ENCODE measurements at places on chromosomes 1 and 21.

GRCh38 chr1:177983077-177983476 lies 13.2 kb upstream of the SEC16B start:
- no peak for DNase-seq

- DNase-seq = no peak
Observed at GRCh38 chr1:175188936-175189335, 3.6 kb downstream of the KIAA0040 start.

DNA sequence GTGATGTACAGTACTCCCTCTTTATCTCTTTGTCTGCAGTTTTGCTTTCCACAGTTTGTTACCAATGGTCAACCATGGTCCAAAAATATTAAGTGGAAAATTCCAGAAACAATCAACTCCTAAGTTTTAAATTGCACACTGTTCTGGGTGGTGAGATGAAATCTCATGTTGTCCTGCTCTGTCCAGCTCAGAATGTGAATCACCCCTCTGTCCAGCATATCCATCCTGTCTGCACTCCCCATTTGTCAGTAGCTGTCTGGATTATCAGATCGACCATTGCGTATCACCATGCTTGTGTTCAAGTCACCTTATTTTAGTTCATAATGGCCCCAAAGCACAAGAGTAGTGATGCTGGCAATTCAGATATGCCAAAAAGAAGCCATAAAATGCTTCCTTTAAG lies 118.2 kb upstream of the PDE4B start:
- no peak for DNase-seq

DNA sequence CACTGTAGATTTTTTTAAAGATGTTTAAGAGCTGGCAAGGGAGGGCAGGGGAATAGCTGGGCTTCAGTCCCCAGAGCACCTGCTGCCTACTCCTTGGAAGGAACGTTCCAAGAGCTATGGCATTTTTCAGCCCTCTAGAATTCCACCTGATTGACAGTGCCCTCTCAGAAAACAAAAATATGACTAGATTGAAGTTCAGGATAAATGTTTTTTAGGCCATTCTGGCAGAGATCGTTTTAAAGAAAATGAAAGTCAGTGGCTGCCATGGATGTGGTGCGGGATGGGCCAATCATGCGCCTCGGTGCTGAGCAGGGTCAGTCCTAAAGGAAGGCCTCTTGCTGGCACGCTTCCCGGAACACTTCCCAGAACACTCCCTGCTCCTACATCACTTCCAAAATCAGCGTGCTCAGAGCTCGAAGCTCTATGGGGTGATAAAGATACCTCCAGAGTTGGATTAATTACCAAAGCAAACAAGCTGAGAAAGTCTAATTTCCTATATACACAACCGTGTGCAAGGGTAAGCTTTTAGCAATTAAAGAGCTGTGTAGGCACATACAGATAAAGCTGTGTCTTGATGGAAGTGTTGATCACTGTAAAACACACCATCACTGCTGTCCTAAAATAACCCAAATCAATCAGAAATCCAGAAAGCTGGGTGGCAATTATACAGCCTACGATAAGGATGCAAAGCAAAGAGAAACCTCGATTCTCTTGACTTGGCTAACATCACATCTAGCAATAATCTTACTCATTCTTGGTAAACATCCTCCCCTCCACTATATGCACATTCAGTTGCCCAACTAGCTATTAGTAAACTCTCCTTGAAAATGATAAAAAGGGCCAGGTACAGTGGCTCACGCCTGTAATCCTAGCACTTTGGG lies 34.6 kb downstream of the TGFBR3 start:
- no peak for DNase-seq

GRCh38 chr1:163093169-163093568 lies 24.0 kb downstream of the RGS4 start:
- DNase-seq = no peak

GRCh38 chr1:95133687-95134086 lies 16.5 kb downstream of the TLCD4 start:
- no peak for DNase-seq

- no peak for DNase-seq
Observed at GRCh38 chr1:33182401-33182841, 578 bp upstream of the TRIM62 start.

- DNase-seq = no peak
Observed at GRCh38 chr21:28908351-28908750, 84.3 kb downstream of the LTN1 start.

DNA sequence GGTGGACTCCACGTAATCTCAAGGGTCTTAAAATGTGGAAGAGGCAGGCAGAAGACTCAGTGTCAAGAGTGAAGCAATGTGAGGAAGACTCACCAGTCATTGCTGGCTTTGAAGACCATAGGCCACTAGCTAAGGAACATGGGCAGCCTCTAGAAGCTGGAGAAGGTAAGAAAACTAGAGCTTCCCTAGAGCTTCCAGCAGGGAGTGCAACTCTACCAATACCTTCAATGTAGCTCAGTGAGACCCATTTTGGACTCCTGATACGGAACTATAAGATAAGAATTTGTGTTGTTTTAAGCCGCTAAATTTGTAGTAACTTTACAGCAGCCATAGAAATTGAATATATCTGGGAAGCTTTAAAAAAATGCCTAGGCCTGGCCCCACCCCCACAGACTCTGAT lies 18.9 kb downstream of the METTL13 start:
- DNase-seq = no peak

GRCh38 chr1:214244841-214245240 lies 36.1 kb upstream of the SMYD2 start:
- DNase-seq = no peak

DNA sequence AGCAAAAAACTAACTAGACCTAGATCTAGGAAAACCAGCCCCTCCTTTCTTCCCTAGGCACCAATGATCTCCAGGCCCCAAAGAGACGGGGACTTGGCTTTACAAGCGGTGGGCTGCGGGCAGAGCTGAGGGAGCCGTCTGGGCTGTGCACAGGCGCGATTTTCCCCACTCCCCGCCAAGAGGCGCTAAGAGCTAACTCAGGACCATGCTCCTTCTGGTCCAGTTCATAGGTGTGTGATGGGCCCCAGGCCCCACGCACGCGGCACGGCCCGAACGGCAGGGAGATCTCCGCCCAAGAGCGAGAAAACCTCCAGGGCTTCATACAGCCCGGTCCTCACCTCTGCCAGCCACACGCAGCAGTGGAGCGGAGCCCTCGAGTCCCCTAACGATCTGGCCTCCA lies 7.5 kb upstream of the GPR153 start:
- DNase-seq = no peak

DNA sequence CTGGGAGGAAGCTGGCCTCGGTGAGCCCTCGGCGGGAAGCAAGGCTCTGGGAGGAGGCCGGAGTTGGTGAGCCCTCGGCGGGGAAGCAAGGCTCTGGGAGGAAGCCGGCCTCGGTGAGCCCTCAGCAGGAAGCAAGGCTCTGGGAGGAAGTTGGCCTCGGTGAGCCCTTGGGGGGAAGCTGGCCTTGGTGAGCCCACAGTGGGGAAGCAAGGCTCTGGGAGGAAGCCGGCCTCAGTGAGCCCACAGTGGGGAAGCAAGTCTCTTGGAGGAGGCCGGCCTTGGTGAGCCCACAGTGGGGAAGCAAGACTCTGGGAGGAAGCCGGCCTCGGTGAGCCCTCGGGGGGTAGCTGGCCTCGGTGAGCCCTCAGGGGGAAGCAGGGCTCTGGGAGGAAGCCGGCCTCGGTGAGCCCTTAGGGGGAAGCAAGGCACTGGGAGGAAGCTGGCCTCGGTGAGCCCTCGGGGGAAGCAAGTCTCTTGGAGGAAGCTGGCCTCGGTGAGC lies 36.0 kb downstream of the KRTAP10-1 start:
- no peak for DNase-seq

- DNase-seq = no peak
Observed at GRCh38 chr1:200034761-200035396, 7.4 kb downstream of the NR5A2 start.

DNA sequence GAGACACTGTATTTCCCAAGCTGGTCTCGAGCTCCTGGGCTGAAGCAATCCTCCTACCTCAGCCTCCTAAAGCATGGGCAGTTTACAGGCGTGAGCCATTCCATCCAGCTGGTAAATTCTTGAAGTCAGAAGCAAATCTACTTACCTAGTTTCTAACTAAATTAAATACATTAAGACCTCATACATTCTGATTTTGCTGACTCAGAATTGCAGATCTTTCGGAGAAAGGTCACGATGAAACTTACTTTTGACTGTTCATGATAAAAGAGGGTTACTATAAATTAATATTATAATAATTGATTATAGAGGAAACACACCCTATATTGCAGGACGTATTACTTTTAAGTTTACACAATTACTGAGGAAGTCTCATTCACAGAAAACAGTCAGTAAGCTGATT lies 132.3 kb downstream of the ZZZ3 start:
- DNase-seq = no peak

DNA sequence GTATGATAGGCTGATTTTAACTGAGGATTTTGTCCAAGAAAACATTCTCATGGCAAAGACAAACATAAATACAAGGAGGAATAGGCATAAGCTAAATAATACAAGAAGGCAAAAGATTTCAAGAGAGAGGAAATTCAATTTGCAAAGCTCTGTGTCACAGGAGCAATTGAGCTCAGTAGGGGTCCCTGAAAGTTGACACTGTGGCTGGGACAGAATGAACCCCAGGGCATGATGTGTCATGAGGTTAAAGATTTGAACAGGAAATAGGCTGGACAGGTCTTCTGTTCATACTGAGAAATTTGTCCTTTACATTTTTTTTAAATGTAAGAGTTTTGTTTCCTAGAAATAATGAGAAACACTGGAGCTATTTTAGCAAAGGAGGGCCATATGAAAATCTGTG lies 555.4 kb upstream of the NEGR1 start:
- DNase-seq = no peak

GRCh38 chr1:31460027-31460426 lies 47.0 kb downstream of the SERINC2 start:
- DNase-seq = no peak

DNA sequence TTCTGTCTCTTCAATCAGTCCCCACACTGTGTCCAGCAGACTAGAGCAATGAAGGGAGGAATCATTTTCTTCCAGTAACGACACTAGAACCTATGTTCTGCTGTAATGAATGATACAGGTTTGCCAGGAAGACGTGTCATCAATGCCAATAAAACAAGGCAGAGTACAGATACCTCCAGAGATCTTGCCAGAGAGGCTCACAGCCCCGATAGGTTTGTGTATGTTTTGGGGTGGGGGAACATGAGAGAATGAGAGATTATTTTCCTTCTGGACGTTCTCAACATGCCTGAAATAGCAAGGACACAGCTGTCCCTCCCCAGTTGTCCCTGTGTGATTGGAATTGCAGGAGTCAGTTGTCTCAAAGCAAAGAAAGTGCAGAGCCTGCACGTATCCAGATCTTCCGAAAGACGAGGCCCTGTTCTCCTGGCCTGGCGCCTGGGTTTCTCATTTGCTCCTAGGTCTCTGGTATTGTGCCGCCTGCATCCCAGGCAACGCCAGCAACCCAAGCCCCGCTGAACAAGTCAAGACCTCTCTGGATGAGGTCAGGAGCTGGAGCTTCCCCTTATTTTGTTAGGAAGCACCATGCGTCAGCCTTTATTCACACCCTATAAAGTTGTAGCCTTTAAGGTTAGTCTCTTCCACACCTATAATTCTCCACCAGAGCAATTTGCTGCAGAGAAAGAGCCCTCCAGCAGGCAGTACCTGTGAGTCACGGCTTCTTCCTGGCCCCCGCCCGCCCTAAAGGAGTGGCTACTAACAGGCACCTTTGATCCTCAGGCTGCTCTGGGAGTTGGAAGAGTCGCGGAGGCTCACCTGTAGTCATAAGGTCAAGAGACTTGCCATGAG lies 130.5 kb downstream of the TOMM20 start:
- DNase-seq = no peak

GRCh38 chr1:224700918-224701531 lies 84.9 kb downstream of the CNIH3 start:
- DNase-seq = no peak

DNA sequence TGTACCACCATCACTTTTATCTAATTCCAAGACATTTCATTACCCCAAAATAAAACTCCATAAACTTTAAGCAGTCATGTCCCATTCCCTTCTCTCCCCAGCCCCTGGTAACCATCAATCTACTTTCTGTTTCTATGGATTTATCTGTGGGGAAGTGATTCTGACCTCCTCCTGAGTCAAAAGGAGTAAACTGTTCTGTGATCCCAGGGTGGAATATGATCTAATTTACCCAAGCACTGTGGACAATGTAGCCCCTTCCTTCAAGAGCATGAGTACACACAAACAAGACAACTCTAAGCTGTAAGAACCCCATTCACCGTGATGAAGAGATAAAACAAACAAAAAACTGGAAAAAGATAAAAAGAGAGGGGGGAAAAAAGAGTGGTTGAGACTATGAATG lies 77.9 kb downstream of the PLPP3 start:
- DNase-seq = no peak

GRCh38 chr1:46816930-46817329 lies 18.1 kb downstream of the CYP4B1 start:
- no peak for DNase-seq

DNA sequence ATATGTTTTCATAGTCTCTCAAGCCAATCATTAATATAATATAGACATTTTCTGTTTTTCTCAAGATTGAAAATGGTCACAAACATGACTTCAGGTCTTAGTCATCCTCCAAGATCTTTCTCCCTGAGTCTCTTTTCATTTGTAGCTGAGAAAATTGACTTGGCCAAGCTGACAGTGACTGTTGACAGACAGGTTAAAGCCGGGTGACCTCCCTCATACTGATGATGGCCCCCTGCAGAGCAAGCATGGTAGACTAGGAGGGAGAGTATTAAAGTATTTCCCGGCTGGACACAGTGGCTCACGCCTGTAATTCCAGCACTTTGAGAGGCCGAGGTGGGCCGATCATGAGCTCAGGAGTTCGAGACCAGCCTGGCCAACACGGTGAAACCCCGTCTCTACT lies 6.8 kb upstream of the KIAA1614 start:
- no peak for DNase-seq

DNA sequence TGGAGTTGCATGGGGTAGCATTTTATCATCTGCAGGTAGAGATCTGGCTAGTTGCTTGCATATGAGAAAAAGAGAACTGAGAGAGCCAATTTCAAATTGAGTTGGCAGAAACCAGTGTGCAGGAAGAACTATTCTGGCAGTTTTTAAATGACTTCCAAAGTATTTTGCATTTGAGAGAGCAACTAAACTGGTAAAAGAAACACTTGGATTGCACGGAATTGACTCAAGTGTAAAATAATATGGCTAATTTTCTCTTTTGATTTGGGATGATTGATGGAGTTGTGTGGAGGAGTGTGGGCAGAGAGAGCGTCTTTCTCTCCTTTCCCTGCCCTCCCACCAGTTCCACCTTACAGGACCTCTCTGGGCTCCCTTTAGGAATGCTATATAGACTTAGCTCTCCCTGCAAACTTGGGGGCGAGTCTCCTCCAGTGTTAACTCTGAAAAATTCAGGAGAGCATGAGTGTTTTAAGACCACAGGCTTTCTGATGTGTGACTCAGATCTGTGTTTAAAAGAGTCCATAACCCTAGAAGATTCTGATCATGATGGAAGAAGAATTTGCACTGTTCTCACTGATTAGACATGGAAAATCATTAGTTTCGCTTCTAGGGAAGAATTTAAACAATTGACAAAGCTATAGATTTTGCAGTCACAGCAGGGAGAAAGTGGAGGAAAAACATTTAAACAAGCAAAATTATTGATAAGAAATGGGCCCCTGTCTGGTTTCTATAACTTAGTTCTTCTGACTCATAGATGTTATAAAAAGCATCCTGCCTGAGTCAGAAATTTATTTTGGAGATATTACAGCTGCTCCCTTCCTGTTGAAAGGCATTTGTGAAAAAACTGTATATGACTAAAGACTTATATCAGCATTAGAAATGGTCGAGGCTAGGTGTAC lies 24.9 kb upstream of the CTBS start:
- DNase-seq = no peak

- no peak for DNase-seq
Observed at GRCh38 chr1:192668409-192668983, 32.5 kb downstream of the RGS13 start.

- no peak for DNase-seq
Observed at GRCh38 chr1:44316231-44316759, 38.8 kb downstream of the ERI3 start.

- no peak for DNase-seq
Observed at GRCh38 chr1:179785031-179785431, 41.9 kb downstream of the FAM163A start.
